ENCODE measurements at places on chromosomes 2 and 18. TPM values are rescaled to one million over a fixed set of nuclear protein-coding genes. Genes with fewer than 3 reads are reported as not detected.

NLRC4 gene
- not detected for total RNA-seq

RNF103 gene
- total RNA-seq: 25.4 TPM

DNA sequence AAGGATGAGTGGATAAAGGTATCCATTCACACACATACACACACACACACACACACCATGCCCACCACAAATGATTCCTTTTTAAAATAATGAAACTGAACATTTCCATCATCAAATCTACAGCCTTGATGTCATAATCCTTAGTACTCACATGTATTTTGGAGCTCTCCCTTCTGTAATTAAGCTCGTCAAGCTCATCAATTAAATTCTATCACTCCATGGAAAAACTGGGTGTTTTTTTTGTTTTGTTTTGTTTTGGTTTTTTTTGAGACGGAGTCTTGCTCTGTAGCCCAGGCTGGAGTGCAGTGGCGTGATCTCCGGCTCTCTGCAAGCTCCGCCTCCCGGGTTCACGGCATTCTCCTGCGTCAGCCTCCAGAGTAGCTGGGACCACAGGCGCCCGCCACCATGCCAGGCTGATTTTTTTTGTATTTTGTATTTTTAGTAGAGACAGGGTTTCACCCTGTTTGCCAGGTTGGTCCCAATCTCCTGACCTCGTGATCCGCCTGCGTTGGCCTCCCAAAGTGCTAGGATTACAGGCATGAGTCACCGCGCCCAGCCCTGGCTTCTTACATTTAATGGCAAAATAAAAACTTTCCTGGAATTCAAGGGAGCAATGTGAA lies 78.6 kb upstream of the RGPD4 start:
- no peak for DNase-seq

GRCh38 chr2:162328424-162329157 lies 10.1 kb upstream of the IFIH1 start:
- DNase-seq: no peak

- no peak for DNase-seq
Observed at GRCh38 chr2:132871831-132872230, 201.8 kb upstream of the LYPD1 start.

GRCh38 chr2:26558271-26559043 lies 80.5 kb upstream of the OTOF start:
- DNase-seq: no peak

DNA sequence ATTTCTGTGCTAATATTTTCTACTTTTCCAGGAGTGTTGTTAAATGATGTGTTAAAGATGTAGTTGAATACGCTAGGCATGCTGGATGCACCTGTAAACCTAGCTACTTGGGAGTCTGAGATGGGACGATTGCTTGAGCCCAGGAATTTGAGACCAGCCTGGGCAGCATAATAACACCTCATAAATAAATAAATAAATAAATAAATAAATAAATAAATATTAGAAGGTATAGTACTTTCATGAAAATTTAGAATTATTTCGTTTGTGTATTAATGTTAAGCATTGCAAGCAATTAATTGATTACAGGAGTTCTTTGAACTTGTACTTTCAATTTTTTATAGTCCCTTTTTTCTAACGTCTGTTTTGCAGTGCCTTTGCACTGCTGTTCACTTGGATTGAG lies 137.2 kb downstream of the ATP9B start:
- no peak for DNase-seq

GRCh38 chr2:235850771-235851551 lies 317.2 kb downstream of the GBX2 start:
- DNase-seq: no peak
